Activated CD8-positive, alpha-beta memory T cell treated with anti-CD3 and anti-CD28 coated beads for 1 hour (primary cell): ENCODE measurements at places on chromosomes 2 and 18.

GRCh38 chr18:2686349-2686968 is 30.9 kb downstream of the SMCHD1 start:
- no peak for DNase-seq

DNA sequence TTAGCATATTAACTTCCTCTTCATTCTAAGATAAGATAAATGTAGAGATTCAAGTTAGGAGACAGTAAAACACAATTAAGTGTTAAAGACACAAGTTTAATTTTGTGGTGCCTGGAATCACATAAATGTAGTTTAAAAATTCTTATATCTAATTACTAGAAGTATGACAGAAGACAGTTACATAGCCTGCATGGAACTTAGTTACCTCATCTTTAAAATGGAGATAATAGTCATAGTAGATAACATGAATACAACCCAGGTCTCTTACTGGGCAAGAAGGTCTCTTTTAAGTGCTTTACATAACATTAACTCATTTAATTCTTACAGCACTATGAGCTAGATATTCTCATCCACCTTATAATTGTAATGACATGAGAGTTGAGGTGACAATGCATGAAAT is 15.1 kb downstream of the GALNT13 start:
- DNase-seq: no peak

DNA sequence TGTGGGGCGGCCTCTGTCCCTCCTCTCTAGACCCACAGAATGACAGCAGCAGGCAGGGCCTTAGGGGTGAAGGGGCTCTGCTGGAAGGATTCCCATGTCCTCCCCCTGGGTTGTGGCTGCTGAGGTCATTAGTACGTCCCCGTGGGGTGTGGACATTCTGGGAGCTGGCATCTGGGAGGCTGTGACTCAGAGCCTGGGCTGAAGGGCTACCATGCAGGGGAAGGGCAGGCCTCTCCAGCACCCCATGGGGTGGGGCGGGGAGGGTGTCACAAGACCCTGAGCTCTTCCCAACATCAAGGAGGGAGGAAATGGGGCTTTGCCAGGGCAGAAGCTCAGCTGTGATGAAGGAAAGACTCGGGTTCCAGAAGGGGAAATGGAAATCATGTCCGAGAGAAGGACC is 105.8 kb upstream of the SMAD2 start:
- no peak for DNase-seq

DNA sequence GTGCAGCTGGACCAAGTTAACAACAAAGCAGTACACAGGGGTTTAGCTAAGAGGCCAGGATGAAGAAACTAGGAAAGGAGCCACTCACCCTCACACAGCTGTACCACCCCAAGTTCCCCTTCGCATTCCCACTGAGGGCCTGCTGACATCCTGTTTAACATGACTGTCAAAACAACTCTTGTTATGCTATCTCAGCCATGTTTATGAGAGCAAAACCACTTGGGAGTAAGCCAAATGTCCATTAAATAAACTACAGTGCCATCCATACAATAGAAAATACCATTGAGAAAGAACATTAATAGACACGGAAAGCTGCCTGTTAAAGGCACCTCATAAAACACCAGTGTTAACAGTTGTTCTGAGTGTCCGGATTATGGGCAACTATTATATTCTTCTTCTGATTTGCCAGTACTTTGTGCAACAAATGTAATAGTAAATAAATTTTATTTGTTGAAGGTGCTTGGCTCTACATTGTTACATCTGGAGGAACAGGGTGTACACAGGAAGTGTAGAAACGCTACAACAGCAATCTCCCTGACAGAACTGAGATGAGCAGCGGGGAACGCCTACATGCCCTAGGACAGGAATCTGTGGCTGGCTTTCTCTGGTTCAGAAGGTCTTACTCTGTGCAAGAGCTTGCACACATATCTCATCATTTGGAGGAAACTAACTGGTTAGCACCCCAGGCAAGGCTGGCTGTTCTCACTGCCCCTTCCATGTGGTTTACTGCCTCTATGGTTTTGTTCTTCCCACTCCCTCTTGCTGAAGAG is 85.6 kb downstream of the EHD3 start:
- no peak for DNase-seq

- DNase-seq: no peak
Measured at GRCh38 chr2:46489423-46490174, 10.2 kb downstream of the TMEM247 start.

DNA sequence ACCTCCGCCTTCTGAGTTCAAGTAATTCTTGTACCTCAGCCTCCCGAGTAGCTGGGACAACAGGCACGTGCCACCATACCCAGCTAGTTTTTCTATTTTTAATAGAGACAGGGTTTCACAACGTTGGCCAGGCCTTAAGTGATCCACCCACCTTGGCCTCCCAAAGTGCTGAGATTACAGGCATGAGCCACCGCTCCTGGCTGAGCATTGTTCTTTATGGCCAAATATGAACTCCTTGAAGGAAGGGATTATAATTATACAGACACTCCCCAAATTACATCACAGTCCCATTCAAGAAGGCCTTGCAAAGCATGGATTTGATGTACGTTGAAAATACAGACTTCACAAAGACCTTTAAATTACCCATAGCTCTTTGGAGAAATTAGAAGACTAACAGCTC is 381.7 kb downstream of the TXNL1 start:
- no peak for DNase-seq

GRCh38 chr2:140975237-140975636 is 1155.6 kb downstream of the LRP1B start:
- no peak for DNase-seq

GRCh38 chr2:189569295-189569910 is 11.2 kb downstream of the SLC40A1 start:
- DNase-seq: no peak

GRCh38 chr2:224162122-224162521 is 123.0 kb upstream of the SERPINE2 start:
- DNase-seq: no peak

GRCh38 chr18:11578799-11579198 is 30.6 kb upstream of the SLC35G4 start:
- DNase-seq: no peak

DNA sequence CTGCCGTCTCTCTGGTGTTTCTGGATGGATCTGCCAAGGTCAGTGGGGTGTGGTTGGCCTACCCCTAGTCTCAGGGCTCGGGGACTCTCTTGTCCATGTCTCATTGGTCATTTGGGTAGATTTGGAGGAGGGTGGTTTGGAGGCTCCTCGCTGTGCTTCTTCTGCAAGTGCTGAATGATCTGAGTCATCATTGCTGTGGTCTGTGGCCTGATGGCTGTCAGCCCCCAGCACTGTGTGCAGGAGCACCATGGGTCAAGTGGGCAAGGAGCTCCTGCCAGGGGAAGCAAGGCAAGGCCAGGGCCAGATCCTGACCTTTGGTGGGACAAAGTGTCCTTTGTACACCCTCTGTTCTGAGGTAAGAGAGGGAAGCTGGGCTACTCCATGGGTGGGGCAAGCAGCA is 221.8 kb downstream of the FHOD3 start:
- no peak for DNase-seq

- DNase-seq: no peak
Measured at GRCh38 chr18:21362831-21363230, 120.8 kb downstream of the GREB1L start.

DNA sequence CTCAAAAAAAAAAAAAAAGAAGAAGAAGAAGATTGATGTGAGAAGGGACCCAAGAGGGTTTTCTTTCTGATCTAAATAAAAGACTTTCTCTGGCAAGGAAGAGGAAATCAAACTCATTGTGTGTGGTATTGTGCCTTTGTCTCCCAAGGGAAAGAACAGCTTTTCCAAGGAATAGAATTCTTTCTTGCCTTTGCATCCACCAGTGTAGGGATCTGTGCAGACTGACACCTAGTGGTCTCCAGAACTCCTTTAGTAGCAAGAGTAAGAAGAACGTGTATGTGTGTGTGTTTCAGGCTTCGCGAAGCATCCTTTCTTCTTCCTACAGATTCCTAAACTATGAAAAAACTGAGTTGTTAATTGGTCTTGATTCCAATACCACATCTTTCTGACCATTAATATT is 33.5 kb upstream of the CRIM1 start:
- no peak for DNase-seq

DNA sequence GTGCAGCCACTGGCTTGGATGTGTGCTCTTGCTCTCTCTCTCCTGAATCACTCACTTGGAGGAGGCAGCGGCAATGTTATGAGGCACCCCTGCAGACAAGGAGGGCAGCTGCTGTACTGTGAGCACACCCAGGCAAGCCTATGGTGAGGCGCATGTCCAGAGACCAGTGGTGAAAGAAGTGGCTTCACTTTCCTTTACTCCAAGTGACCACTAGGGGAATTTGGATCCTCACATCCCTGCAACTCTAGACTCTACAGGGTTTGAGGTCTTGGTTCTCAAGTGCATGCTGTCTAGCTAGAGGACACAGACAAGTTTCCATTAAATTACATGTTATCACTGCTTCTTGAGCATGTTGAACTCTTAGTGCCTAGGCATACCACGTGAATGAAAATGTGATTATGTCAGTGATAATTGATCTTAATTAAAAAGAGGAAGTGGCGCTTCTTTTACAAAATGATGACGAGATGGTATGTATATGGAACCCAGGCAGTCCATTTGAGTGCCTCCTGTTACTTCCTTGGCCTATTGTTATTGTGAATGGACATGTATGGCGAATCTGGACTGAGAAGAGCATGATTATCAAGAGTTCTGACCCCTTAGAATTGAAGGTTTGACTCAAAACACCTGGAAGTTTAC is 181.0 kb upstream of the CDH2 start:
- DNase-seq: no peak

GRCh38 chr2:141941210-141941714 is 189.6 kb downstream of the LRP1B start:
- no peak for DNase-seq

- DNase-seq: no peak
Measured at GRCh38 chr2:37659723-37660122, 11.7 kb downstream of the CDC42EP3 start.

- DNase-seq: no peak
Measured at GRCh38 chr2:174573621-174574081, 24.0 kb downstream of the WIPF1 start.

- no peak for DNase-seq
Measured at GRCh38 chr2:228063558-228063957, 117.9 kb downstream of the SPHKAP start.

- no peak for DNase-seq
Measured at GRCh38 chr2:235637896-235638295, 144.1 kb downstream of the AGAP1 start.

- DNase-seq: no peak
Measured at GRCh38 chr2:50347358-50348044, 684.4 kb downstream of the NRXN1 start.
